ENCODE measurements at places on chromosomes 16 and 17.

- no peak for DNase-seq
Observed at GRCh38 chr16:53089434-53090285, 34.9 kb downstream of the CHD9 start.

DNA sequence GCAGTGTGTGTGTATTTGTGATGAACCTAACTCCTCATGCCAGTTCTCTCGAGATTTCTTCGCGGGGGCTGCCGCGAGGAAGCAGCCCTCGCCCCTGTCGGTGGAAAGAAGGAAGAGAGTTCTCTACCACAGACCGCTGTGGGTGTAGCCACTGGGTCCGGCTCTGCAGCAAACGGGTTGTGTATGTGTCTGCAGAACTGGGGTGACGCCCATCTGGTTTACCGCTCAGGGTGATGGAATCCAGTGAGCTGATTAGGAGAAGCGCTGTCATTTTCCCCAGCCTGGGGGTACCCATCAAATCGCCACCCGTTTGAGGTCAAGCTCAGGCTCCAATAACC is 7.7 kb downstream of the CORO6 start:
- DNase-seq: peak; percentile 54

DNA sequence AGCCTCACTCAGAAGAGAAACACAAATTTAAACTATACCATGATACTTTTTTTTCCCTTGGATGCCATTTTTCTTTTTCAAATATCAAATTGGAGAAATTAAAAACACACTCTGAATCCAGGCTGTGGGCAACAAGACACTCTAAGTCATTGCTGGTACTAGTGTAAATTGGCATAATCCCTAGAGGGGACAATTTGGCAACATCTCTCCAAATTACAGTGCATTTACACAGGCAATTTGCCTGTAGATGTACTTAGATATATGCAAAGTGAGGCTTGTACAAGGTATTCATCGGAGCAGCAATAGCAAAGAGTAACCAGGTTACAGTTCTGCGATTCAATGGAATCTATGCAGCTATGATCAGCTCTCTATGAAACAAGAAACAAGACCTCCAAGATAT is 6.7 kb upstream of the GUCY2D start:
- DNase-seq: no peak

DNA sequence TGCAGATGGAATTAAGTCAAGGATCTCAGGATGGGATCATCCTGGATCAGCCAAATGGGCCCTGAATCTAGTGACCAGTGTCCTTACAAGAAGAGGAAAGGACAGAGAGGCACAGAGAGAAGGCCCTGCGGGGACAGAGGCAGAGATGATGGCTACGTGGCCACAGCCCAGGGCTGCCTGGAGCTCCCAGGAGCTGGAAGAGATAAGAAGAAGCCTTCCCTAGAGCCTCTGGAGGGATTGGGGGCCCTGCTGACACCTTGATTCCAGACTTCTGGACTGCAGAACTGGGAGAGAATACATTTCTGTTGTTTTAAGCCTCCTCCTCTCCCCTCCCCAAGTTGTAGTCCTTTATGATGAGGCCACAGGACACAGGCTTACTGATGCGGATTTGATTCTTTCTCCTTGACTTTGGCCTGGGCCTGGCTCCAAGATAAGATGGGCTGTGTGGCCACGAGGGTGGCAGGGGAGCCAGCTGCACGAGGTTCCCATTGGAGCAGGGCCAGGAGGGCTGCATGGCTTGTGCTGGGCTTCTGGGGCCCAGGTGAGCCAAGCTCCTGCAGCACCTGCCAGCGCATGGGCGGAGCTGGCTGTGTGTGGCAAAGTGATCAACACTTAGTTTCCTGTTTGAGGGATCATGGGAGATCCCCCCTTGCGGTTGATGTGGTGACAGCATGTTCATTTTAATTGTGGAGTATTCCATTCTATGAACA is 146.1 kb downstream of the IRF8 start:
- DNase-seq: peak; percentile 5

DNA sequence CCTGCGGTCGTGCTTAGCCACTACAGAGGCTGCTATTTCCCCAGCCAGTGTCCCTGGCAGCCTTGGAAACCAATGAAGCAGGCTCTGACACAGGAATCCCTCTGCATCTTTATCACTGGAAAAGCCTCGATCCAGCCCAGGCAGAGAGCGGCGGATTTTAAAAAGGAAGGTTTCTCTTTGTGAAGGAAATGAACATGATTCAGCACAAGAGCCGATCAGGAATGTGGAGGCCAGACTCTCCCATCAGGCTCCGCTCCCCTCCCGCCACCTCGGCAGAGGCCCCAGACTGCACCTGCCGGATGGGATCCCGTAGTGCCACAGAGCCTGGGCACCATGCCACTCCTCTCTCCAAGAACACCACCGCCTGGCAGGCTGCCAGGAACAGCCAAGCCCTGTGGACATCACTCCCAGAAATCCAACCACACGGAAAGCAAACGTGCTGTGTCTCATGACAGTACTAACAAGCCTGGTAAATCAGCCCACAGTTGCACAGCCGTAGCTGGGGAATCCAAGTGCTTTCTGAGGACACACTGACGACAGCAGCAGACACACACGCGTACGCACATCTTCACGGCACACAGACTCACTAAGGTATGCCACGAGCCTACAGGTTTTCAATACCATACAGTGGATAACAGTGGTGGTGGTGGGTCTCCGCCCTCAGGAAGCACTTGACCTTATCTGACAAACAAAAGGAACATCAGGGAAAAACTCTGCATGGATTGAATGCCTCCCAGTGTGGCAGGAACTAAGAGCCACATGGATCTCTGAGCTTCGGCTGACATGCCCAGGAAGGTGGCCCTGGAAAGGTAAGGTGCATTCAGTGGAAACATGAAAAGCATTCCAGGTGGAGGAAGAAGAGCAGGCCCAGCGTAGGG is 5.4 kb downstream of the LRRC75A start:
- no peak for DNase-seq

DNA sequence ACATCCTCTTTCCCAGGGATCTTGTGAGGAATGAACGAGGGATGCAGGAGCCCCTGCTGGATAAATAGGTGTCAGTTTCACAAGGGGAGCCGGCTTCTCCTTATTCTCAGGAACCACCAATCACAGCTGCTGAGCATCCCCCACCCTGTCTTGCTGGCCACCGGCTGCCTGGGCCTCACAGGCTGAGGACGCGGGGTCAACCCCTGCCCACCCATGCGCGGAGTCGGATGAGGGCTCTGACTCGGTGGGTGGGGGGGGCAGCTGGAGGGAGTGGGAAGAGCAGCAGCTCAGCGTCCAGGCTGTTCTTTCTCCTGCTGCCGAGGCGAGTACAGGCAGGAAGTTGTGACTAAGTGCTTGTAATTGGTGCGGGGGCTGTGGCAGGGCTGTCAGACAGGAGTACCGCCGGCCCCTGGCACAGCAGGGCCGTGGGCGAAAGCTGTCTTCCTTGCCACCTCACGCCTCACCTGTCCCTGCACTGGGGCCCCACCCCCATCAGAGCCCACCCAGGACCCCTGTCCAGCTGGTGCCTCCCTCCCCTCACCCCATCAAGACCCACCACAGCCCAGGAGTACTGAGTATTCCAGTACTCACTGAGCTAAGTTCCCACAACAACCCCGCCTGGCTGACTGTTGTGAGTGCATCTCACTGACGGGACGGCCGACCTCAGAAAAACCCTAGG is 11.0 kb upstream of the DPEP1 start:
- DNase-seq: peak; percentile 69

GRCh38 chr17:1087381-1088241 is 90.7 kb downstream of the TIMM22 start:
- no peak for DNase-seq

DNA sequence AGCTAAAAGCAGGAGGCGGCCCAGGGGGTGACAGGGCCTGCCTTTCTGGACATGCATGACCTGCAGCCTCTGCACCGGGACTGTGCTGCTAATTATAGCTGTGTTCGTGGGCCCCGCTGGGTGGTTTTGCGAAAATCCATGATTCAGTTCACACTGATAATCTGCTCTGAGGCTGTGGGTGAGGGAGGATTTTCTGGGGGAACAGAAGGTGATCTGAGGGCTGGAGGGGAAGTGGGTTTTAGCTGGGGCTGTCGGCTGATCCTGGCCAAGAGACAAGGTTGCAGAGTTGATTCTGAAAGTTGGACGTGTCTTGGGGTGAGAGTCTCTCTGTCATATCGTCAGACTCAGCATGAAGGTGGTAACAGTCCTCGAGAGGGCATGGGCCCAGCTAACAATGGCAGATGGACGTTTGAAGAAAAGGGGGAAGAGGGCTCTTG is 187.5 kb upstream of the ZNF469 start:
- no peak for DNase-seq

DNA sequence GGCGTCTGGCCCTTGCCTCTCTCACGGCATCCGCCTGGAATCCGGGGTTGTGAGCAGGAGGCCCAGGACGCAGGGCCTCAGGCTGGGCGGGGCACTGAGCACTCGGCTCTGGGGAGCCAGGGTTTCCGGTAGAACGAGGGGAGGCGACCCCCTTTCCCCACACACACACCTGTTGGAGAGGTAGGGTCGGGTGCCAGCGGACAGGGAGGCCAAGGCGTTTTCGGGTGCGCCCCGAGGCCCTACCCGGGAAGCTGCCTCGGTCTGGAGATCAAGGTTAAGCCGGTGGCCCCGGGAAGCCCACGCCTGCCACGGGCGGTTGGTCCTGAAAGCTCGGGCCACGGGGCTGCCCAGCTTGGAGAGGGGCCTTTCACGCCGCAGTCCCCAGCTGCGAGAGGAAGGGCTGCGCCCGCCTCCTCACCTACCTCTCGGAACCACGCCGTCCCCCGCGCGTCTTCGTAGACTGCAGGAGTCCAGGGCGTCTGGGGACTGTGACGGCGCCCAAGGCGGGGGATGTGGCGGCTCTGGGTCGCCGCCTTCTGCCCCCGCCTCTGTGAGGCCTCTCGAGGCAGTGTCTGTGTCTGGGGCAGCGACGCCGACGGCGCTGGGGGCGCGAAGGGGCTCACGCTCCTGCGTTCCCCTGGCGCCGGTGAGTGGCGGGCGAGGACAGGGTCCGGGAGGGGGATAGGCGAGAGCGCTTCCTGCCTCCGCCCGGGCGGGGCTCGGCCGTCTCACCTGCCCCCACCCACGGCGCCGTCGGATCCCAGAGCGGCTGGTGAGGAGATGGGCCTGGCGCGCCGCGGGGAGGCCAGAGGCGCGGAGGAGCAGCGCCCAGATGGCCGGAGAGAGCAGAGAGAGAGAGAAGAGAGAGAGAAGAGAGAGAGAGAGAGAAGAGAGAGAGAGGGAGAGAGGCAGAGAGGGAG is 20.3 kb upstream of the HOXB9 start:
- peak; percentile 17 for DNase-seq

- DNase-seq: no peak
Observed at GRCh38 chr16:21653571-21653970, 1.2 kb upstream of the IGSF6 start.

DNA sequence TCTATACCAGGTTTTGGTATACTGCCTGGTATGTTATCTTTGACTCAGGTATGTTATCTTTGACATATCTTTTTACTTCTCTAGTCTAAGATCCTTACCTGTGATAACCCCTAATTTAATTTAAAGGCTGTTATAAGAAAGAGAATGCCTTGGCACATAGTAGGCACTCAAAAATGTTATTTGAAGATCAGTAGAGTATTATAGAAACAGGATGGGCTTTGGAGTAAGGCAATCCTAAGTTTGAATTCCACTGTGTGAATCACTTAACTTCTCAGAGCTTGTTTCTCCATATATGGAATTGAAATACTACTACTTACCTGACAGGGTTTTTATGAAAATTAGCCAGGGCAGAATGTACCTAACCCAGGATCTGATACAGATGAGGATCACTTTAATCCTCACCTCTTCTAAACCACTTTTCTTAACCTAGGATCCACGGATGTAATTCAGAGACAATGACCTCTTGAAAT is 1.2 kb downstream of the BRIP1 start:
- no peak for DNase-seq

GRCh38 chr17:10380631-10381408 is 8.0 kb upstream of the MYH13 start:
- DNase-seq: no peak

DNA sequence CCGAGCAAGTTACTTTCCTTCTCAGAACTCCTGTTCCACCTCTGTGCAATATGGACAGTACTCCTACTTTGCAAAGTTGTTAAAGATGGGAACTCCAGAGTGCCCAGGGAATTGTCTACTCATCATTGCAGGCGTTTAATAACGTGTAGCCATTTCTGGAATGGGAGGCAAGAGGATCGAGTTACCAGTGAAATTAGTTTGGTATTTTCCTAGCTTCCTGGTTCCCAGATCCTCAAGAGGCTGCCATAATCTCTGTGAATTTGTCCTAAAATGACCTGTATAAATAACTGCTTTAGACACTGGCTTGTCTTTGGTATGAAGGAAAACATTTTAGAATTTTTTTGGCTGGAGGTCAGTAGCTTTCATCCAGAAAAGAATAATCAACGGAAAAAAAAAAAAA is 27.7 kb downstream of the WWOX start:
- DNase-seq: no peak

- DNase-seq: no peak
Observed at GRCh38 chr17:77726549-77727006, 231.9 kb upstream of the TNRC6C start.
